Testis (tissue), 5 donors: ENCODE measurements at places on chromosomes 13 and 19.

DNA sequence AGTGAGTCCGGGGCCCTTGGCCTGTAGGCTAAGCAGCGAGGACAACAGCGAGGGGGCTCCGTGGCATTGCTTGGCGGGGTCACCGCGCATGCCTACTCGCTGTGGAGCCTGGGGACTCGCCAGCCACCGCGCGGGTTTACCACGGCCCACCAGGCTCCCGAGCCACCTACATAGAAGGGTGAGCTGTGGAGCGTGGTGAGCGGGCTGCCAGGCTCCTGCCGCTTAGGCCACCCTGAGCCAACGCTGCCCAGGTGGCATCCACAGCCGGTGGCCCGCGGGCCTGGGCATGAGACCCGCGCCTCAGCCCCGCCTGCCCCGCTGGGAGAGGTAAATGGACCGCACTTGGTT, 31.2 kb downstream of the C1QTNF9 start:
- no peak for DNase-seq
- H3K4me3 ChIP-seq = peak overlapping the region; percentile 38
- no peaks in the 10 kb centered on the region for H3K27me3 ChIP-seq
- no peaks in the 10 kb centered on the region for H3K4me1 ChIP-seq

GRCh38 chr19:32339988-32340874, 5.2 kb upstream of the ZNF507 start:
- H3K27me3 ChIP-seq = no peaks in the 10 kb centered on the region
- no peaks in the 10 kb centered on the region for H3K4me1 ChIP-seq
- H3K4me3 ChIP-seq = no peak overlapping the region
- DNase-seq = peak; percentile 65

DNA sequence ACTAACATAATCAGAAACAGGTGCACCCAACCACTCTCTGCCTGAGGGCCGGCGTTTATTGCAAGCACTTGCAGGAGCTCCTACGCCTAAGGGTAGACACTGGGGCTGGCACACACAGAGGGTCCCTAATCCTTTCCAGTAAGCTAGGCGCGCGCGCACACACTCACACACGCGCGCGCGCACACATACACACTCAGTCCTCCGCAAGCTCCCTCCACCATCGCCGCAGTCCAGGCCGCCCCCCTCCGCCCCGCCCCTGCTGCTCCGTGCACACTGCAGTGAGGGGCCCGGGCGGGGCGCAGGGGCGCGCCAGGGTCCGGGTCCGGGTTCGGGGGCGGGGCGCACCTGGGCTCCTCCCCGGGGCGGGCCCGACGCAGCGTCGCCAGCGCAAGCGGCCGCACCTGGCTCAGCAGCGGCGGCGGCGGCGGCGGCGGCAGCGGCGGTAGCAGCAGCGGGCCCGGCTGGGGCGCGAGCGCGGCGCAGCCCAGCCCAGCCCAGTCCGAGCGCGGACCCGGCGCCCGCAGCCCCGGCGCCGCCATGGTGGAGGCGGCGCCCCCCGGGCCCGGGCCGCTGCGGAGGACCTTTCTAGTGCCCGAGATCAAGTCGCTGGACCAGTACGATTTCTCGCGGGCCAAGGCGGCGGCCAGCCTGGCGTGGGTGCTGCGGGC, at the start of gene CAMSAP3:
TSS of gene CAMSAP3 (plus strand) at position 398 of the 668 bp plus-strand sequence. CDS start at position 538, 140 bp downstream.
- no peaks in the 10 kb centered on the region for H3K36me3 ChIP-seq
- no peaks in the 10 kb centered on the region for H3K27me3 ChIP-seq
- peak within 1 kb of the TSS; percentile 45 for H3K4me3 ChIP-seq
- no peak for DNase-seq
- peaks cover 3% of the 10 kb centered on the region for H3K4me1 ChIP-seq

DNA sequence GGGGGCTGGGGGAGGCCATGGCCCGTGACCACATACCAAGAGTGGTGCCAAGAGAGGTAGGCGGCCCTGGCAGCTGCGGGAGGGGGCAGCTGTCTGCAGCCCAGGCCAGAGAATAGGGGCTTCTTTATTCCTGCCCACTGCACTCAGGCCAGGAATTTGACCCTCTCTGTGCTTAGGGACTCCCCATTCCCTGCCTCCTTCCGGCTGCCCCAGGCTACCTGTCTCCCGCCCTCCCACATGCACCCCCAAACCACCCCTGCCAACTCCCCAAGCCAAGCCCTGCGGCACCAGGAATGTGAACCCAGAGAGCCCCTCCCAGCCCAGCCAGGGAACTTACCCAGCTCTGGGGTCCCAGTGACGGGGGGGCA, 687 bp downstream of the PLEKHA4 start:
- H3K27ac ChIP-seq = peak overlapping the region; percentile 86
- DNase-seq = no peak
- no peaks in the 10 kb centered on the region for H3K27me3 ChIP-seq
- H3K4me3 ChIP-seq = peak overlapping the region; percentile 36

DNA sequence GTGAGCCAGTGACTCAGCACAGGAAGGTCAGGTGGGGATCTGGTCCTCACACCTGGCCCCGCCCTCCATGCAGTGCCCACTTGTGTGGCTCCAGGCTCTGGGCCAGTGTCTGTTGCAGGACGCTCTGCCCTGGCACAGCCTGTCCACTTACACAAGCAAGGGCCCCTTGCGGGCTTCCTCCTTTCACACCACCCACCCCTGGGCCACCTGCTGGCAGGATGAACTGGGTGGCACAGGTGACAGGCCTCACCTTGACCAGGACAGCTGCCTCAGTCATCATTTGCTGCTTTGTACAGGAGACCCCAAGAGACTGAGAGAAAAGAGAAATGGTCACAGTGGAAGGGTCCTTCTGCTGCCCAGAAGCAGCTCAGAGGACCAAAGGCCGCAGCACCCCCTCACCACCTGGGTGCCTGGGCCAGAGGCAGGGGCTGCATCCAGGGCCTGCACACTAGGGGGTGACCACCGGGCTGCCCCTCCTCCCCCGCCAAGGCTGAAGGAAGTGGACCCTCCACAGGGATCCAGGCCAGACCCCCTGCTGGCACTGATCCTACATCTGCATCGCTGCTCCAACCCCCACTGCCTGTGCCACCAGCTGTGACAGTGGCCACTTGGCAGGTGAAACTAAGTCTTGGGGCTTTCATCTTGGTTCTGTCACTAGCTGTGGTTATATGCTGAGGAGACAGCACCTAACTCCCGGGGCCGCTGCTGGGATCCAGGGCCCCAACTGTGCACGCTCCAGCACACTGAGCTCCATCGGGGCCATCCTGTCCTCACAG, 110.3 kb downstream of the TUBA3C start:
- no peaks in the 10 kb centered on the region for H3K36me3 ChIP-seq
- H3K4me1 ChIP-seq = no peaks in the 10 kb centered on the region
- no peak overlapping the region for H3K27ac ChIP-seq
- no peak for DNase-seq
- no peaks in the 10 kb centered on the region for H3K27me3 ChIP-seq

DNA sequence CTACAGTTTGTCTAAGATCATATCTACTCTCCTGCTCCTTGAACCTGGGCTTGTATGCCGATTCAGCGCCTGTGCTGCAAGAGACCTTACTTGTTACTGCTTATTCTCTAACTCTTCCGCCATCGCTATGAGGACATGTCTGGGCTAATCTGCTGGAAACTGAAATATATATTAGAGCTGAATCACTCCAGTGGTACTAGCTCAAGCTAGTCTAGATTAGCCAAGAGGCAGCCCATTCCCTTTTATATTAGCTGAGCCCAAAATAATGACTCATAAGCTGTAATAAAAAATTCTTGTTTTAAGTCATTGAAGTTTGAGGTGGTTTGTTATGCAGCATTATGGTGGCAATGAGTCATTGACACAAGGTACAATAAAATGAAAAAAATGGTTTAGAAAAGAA, 52.8 kb downstream of the SLC6A16 start:
- DNase-seq = no peak
- H3K4me3 ChIP-seq = no peak overlapping the region
- no peak overlapping the region for H3K27ac ChIP-seq
- H3K36me3 ChIP-seq = no peaks in the 10 kb centered on the region
- H3K4me1 ChIP-seq = no peaks in the 10 kb centered on the region

- no peaks in the 10 kb centered on the region for H3K27me3 ChIP-seq
- H3K4me1 ChIP-seq = peaks cover 4% of the 10 kb centered on the region
- no peak overlapping the region for H3K4me3 ChIP-seq
Observed at GRCh38 chr19:53903055-53903680, 5.9 kb upstream of the CACNG7 start.

- H3K36me3 ChIP-seq = no peaks in the 10 kb centered on the region
- H3K4me1 ChIP-seq = no peaks in the 10 kb centered on the region
- no peak overlapping the region for H3K4me3 ChIP-seq
- H3K27ac ChIP-seq = no peak overlapping the region
Observed at GRCh38 chr13:23447927-23448326, 14.4 kb upstream of the SACS start.

DNA sequence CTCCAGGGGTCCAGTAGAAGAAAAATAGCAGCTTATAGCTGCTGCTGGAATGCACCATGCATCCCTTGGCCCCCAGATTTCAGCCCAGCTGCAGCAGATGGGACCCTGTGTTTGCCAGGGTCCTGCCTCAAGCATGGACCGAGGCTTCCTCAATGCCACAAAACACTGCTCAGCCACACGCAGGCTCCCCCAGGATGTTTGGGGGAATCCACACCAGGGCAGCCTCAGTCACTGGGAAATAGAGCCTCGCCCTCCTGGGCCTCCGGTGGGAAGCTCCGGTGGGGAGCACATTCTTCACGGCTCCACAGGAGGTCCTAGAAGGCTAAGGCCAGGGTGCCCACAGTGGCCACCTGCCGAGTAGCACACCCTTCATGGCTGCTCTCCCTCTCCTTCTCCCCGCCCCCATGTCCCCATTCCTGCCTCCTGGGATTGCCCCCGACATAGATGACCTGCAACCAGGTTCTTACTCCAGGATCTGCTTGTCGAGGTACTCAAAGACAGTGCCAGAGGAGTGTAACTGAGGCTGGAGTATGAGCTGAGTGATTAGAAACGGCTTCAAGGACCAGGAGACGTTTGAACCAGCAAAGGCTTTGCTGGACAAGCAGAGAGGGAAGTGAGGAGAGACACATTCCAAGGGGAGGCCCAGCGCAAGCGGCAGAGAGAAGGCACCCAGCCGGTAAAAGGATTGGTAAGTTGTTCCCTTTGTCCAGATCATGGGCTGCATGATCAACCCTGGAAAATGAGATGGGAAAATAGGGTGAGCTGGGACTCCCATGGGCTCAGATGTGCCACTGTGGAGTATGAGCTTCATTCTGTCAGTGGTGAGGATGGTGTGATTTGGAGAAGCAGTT, 110.7 kb upstream of the UQCRFS1 start:
- no peak for DNase-seq
- H3K36me3 ChIP-seq = no peaks in the 10 kb centered on the region
- H3K4me3 ChIP-seq = no peak overlapping the region
- no peaks in the 10 kb centered on the region for H3K27me3 ChIP-seq
- H3K27ac ChIP-seq = no peak overlapping the region

- H3K27me3 ChIP-seq = no peaks in the 10 kb centered on the region
- H3K27ac ChIP-seq = no peak overlapping the region
- DNase-seq = no peak
- peaks cover 12% of the 10 kb centered on the region for H3K4me1 ChIP-seq
Observed at GRCh38 chr13:98223741-98224140, 46.7 kb upstream of the RNF113B start.

- DNase-seq = no peak
- no peaks in the 10 kb centered on the region for H3K36me3 ChIP-seq
- H3K27ac ChIP-seq = no peak overlapping the region
- no peak overlapping the region for H3K4me3 ChIP-seq
- no peaks in the 10 kb centered on the region for H3K4me1 ChIP-seq
Observed at GRCh38 chr13:71871844-71872243, 4.8 kb upstream of the DACH1 start.

DNA sequence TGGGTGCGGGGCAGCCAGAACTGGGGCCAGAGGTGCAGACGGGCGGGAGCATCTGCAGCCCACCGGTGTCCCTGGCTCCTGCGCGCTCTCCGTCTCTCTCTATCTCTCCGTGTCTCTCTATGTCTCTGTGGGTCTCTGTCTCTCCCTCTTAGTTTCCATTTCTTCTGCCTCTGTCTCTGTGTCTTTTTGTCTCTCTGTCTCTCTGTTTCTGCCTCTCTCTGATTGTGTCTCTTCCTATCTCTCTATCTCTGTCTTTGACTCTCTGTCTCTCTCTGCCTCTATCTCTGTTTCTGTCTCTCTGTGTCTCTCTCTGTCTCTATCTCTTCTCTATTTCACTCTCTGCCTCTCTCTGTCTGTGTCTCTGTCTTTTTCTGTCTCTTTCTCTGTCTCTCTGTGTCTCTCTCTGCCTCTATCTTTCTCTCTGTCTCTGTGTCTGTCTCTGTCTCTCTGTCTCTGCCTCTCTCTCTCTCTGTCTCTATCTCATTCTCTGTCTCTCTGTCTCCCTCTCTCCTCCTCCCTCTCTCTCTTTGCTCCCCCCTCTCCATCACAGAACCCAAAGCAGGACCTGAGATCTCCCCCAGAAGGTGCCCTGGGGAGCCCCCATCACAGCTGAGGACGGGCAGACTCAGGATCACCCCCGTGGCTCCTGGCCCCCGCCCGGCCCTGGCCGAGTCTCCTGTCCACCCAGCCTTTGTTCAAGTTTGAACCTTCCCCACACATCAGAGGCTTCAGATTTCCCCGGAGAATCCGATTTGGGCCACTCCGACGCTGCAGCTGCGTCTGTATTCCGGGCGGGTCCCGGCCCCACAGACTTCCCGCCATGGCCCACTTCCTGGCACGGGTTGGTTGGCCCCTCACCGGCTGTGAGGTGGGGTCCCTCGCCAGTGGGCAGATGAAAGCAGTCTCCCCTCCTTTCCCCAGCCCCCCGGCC, 48.6 kb upstream of the TCF3 start:
- H3K4me3 ChIP-seq = no peak overlapping the region
- no peak for DNase-seq
- no peak overlapping the region for H3K27ac ChIP-seq
- no peaks in the 10 kb centered on the region for H3K27me3 ChIP-seq
- H3K4me1 ChIP-seq = no peaks in the 10 kb centered on the region
- no peaks in the 10 kb centered on the region for H3K36me3 ChIP-seq
